ENCODE measurements at places on chromosomes 1 and 21.

DNA sequence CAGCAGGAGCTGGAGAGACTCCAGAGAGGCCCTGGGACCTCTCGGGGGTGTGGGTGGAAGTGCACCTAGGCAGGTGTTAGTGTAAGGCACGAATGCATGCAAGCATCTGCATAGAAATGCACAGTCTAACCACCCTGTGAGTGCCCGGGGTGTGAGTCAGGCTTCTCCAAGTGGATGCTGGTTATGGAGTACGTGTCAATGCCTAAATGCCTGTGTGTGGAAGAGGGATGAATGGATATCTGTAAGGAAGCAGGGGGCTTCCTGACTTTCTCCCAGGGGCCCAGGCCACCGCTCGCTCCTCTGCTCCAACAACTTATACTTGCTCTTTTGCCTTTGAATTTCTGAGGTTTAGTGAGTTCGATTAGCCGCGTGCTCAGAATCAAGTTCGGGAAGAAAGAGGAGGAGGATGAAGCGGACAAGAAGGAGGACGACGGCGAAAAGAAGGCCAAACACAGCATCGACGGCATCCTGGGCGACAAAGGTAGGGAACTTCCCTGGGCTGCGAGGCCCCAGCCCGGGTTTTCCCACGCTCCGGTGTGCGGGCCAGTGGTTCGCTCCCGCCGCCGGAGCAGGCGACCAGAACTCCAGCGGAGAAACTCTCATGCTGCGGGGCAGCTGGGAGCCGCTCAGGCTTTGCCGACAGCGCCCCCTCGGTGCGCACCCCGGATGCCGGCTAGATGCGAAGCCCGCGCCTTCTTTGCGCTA lies 5.4 kb downstream of the PAX7 start:
- DNase-seq: no peak

- no peak for DNase-seq
Observed at GRCh38 chr1:116128664-116129063, 17.5 kb downstream of the MAB21L3 start.

DNA sequence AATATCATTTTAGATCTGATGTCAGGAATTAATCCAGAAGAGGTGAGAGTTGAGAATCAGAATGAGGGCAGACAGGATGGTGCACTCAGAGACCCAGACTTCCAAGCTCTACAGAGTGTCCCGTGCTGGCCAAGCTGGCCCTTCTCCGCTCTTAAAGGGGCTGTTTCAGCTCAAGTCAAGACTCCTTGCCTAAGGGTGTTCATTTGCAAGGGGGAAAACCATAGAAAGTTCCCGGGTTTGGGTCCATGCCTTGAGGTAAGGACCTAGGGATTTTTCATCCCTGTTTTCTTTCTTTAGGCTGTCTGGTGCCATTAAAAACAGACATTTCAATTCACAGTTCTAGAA lies 47.5 kb downstream of the EDN2 start:
- no peak for DNase-seq

GRCh38 chr1:53107570-53108322 lies 34.7 kb downstream of the SLC1A7 start:
- DNase-seq: no peak

DNA sequence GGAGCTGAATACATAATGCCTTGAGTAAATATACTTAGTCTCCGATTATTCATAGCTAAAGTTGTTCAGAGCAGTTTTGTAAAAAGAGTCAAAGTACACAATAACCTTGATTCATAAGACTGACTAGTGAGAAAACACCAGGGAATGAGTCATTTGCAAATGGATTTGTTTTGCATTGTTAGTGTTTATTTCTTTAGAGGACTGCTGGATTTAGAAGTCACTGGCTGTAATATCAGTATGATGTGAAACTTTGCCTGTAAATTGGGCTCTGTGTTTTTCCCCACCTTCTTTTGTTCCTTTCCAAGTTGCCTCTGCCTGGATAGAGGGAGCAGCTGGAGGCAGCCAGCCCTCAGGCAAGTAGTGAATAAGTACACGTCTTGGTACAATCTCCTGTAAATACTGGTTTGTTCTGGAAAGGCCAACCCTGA lies 474.7 kb downstream of the NUF2 start:
- no peak for DNase-seq

DNA sequence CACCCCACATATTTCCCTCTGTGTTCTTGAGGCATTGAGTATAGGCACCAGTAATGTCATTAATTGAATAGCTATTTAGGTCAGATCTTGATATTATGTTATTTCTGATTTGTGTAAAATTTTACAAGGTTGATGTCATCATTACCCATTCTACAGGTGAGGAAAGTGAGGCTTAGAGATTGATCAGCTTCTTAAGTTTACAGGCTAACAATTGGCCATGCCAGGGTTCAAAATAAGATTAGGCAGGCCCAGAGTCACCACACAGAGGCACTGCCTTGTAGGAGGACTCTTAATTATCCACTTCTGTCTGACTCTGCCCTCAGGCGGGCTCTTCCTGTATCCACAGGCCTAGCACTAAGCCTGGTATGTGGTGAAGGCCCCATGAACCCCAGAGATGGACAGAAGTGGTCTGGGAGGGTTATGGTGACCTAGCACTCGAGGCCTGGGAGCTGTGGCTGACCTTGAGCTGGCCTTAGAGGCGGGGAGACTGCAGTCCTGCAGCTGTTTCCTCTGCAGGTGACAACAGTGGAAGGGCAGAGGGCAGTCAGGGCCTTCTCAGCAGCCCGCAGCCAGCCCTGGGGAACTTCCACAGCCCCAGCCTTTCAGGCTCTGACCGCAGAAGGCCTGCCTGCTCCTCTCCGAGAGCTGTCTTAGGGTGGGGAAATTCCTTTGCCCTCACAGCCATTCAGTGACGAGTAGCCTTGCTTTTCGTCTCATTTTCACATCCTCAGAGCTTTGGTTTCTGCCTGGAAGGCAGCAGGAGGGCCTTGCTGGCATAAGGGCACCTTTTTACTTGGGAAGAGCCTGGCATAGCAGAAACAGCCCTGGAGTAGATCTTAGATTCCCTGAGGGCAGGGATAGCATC lies 12.2 kb downstream of the ZDHHC18 start:
- no peak for DNase-seq

GRCh38 chr1:61580417-61580816 lies 144.5 kb downstream of the TM2D1 start:
- no peak for DNase-seq

- no peak for DNase-seq
Observed at GRCh38 chr21:36708286-36709029, 9.5 kb downstream of the SIM2 start.

GRCh38 chr1:200037501-200037900 lies 10.0 kb downstream of the NR5A2 start:
- DNase-seq: no peak

DNA sequence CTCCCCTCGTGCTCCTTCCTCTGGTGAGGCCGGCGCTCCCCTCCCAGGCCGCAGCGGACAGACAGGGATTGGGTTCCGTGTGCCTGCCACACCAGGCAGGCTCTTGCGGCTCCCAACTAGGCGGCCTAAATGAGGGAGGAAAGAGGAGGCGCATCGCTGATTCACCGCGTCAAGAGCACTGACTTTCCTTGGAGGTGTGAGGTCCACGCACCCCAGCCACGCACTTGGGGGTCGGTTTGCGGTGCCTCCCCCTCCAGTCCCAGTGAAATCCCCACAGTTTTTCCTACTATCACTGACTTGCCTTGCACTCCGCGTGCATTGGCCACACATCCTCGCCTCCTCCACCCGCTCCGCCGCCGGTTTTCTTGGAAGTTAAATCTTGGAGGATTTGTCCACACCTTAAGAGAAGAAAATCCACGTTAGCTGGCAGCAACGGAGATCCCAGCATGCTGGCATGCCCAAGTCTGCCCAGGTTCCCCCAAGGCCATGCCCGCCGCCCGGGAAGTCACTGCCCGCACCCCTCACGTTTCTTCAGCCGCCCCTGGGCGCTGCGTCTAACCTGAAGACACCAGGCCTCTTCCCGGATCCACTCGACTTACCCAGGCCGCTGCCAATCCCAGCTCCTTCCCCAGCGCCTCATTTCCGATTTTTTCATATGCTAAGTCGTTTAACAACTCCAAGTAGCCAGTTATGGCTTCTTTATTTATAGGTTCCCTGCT lies 1.1 kb upstream of the FOXD3 start:
- no peak for DNase-seq

DNA sequence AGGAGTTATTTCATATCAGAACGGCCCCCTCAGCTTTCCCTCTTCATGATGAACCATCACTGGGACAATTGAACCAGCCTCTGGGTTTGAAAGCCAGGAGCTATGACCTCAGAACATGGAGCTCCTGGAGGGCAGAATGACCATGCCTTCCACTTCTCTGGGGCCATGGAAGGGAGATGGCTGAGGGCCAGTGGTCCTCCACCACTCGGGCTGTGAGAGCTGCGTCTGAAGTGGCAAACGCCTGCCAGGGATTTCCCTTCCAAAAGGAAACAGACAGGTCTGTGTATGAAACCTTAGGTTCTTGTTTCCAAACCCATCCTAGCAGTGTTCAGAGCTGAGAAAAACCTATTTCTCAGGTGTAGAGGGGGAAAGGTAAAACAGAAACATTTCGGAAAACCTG lies 22.5 kb downstream of the PKP1 start:
- DNase-seq: no peak

- no peak for DNase-seq
Observed at GRCh38 chr1:114116086-114116485, 37.6 kb downstream of the SYT6 start.

DNA sequence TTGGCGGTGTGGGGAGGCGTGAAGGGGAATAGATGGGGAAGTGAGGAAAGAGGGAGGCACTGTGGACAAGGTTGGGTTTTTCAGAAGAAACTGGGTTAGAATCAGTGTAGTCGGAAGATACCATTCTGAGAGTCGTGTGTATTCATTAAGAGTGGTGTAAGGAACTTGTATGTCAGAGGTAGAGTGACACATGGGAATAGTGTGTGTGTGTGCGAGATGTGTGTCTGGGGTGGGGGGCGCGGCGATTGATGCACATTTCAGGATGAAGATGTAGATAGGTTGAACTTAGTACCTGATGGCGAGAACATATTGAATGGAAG lies 878 bp downstream of the SMG7 start:
- DNase-seq: no peak

GRCh38 chr1:110339407-110340206 lies 430 bp downstream of the RBM15 start:
- DNase-seq: peak; percentile 30

DNA sequence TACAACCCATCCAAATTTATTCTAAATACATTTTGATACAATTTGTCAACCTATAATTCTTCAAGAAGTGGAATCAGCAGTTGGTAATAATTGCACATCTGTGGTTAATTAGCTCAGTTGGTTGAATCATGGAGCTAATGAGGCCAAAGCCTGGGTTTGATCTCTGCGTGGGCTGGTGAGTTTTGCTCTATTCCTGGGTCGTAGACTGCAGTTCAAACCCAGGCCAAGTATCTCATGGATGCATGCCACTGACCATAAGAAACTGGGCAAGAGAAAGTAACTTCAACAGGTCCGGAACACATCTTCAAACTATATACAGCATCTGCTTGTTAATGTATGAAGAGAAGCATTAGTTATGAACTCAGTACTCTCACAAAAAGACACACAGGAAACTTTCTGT lies 779.7 kb downstream of the USP25 start:
- no peak for DNase-seq

DNA sequence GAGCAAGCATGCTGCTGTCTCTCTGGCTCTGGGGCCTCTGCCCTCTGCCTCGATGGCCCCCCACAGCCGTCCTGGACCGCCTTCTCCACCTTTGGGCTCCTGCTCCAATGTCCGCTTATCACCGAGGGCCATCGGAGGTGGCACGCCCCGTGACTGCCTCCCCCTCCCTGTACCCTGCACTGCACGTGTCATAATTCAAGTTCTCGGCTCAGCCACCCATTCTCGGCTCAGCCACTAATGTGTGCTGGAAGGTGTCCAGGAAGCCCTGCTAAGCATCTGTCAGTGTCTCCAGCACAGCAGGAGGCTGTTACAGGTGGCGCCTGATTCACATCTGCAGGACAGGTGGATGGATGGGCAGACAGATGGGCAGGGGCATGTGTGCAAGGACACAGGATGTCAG lies 45.5 kb downstream of the TP73 start:
- peak; percentile 82 for DNase-seq

GRCh38 chr1:212667223-212668139 lies 32.2 kb downstream of the BATF3 start:
- peak; percentile 76 for DNase-seq

- no peak for DNase-seq
Observed at GRCh38 chr1:113949007-113949406, 19.9 kb downstream of the HIPK1 start.

GRCh38 chr1:8494681-8495080 lies 176.8 kb downstream of the SLC45A1 start:
- no peak for DNase-seq

GRCh38 chr1:79708646-79709265 lies 702.2 kb upstream of the ADGRL4 start:
- no peak for DNase-seq

- no peak for DNase-seq
Observed at GRCh38 chr21:16037421-16037955, 307.7 kb downstream of the USP25 start.

- no peak for DNase-seq
Observed at GRCh38 chr1:76425201-76426145, 350.9 kb downstream of the ST6GALNAC3 start.

DNA sequence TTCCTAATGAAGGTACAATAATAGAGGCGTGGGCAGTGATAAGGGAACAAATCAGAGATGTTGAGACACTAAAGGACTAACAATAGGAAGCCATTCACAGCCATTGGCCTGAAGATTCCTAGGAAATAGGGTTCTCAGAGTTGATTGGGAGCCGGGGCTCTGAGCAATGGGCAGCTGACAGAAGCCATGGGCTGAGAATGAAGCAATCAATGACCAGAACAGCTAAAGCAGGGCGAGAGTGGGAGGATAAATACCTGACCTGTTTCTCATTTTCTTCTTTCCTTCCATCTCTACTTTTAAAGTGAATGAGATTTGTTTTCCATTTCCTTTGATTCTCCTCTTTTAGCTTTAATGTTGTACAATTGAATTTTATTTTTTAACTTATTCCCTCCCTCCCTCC lies 774.7 kb upstream of the ADGRL4 start:
- no peak for DNase-seq

GRCh38 chr1:78472851-78473496 lies 17.8 kb upstream of the PTGFR start:
- DNase-seq: no peak

DNA sequence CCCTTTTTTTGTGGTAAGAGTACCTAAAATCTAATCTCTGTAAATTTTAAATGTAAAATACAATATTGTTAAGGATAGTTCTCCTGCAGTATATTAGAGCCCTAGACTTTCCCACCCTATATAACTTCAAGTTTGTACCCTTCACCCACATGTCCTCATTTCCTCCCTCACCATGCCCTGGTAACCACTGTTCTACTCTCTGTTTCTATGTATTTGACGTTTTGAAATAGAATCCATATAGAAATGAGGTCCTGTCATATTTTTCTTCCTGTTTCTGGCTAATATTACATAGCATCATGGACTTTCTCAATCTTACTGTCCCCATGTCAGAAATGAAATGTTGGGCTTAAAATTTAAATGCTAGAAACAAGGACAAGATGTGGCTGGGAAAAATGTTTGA lies 24.8 kb downstream of the GBP7 start:
- no peak for DNase-seq

Data from D341Med (cell line).